ENCODE measurements at places on chromosomes 7 and 10. TPM values are rescaled to one million over a fixed set of nuclear protein-coding genes. Genes with fewer than 3 reads are reported as not detected.

DNA sequence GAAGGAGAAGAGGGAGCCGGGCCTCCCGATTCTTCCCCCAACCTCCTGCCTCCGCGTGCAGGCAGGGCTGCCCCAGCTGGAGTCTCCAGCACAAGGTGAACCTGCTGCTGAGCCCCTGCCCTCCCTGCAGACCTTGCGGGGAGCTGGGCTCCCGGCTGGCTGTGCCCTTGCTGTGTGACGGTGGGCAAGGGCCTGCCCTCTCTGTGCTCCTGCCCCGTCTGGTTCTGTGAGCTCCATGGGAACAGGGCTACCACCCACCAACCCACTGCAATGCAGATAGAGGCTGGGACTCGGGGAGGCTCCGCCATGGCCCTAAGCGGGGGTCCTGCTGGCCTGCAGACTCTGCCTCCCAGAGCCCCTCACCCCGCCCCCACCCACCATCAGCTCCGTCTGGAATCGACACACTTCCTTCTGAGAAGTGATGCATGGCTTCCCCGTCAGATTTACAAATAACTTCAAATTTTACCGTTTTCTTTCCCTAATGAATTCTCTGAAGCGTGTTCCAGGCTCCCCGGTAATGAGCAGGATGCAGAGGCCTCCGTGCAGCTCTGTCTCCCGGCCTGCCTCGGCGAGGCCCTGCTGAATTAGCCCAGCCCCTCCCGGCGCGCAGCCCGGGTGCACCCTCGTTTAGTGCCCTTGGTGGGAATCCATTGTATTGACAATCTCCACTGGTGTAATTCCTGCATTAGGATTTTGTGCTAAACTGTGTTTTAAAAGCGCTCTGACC is 111.0 kb downstream of the MICALL2 start:
- no peaks in the 10 kb centered on the region for H3K4me1 ChIP-seq
- no peak overlapping the region for H3K27ac ChIP-seq
- no peak overlapping the region for H3K4me3 ChIP-seq
- H3K27me3 ChIP-seq: no peaks in the 10 kb centered on the region
- DNase-seq: no peak

DNA sequence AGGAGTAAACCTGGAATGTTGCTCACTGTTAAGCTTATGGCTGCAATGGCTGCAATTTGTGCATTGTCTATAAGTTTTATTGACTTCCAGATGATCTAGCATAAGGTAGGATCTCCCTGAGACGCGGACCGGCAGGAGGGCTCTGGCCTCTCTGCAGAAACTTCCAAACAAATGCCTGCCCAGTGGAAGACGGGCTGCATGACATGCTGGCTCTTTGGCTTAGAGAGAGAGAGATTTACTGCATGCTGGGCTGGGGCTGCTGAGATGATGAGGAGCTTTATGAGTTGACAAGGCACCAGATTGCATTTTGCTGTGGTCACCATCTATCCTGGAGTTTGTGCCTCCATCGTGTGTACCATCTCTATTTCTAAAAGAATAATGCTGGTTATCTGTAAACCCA is 193.2 kb downstream of the GALNT17 start:
- no peaks in the 10 kb centered on the region for H3K36me3 ChIP-seq
- no peak overlapping the region for H3K27ac ChIP-seq
- H3K27me3 ChIP-seq: no peaks in the 10 kb centered on the region
- no peak overlapping the region for H3K4me3 ChIP-seq
- H3K4me1 ChIP-seq: no peaks in the 10 kb centered on the region
- DNase-seq: no peak

GRCh38 chr7:22386865-22387264 is 29.9 kb upstream of the RAPGEF5 start:
- no peak overlapping the region for H3K27ac ChIP-seq
- no peaks in the 10 kb centered on the region for H3K27me3 ChIP-seq
- no peaks in the 10 kb centered on the region for H3K4me1 ChIP-seq
- DNase-seq: no peak
- no peak overlapping the region for H3K4me3 ChIP-seq

DNA sequence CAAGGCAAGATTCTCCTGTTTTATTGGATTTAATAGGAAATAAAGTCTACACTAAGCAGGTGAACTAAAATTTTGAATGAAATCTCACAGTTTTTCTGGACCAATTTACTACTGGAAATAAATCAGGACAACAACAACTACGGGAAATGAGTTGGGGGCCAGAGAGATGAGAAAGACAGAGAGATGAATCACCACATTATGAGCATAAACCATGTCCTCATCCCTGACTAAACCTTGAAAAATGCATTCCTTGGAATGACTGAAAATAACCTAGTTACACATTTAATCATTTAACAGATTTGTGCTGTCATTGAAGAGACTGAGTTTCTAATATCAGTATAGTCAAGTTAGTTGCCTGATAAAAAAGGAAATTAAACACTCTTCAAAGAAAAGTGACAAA is 608.4 kb upstream of the KCND2 start:
- H3K36me3 ChIP-seq: no peaks in the 10 kb centered on the region
- H3K4me3 ChIP-seq: no peak overlapping the region
- no peak for DNase-seq
- H3K4me1 ChIP-seq: no peaks in the 10 kb centered on the region

DNA sequence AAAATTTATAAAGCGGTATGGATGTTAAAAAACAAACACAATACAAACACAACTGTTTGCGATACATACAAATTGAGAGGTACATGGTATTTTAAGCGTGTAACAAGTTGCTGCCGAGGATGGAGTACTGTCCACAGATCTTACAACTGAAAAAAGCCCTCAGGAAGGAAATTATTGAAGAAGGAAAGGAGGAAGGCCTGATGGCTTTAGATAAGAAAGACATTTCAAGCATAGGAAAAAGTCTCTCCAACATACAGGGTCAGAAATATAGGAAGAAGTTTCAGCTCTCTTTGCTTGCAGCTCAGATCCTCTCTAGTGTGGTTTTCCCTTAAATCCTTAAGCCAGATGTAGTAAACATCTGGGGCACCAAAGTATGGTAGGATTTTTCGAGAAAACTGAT is 25.0 kb downstream of the RBM28 start:
- no peaks in the 10 kb centered on the region for H3K27me3 ChIP-seq
- H3K27ac ChIP-seq: no peak overlapping the region
- peaks cover 3% of the 10 kb centered on the region for H3K36me3 ChIP-seq
- no peaks in the 10 kb centered on the region for H3K4me1 ChIP-seq
- DNase-seq: no peak

The ERV3-1 gene
- total RNA-seq: 10.9 TPM

DNA sequence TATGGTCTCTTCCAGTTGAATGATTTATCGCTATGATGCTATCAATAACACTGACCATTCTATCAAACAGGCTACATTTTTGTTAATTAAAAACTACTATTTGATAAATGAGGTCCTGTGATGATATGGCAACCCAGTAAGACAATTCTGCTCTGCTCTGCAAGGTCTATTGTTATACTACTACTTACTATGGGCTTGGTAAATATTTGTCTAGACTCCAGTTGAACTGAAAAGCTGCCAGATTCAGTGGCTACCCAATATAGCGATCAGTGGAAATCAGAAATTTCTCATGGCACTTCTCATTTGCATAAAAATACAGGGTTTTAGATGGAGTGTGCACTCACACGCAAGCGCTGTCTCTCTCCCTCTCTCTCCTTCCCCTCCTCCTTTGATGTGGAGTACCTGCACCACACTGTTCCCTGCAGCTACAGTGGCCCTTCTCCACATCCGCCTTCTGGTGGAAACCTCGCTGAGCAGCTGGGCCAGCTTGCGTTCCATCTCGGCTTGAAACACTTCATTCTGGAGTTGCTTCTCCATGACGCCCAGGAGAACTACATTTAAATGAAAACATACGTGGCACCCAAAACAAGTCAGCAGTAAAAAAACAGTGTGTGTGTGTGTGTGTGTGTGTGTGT is 77.9 kb downstream of the KIAA1549 start:
- H3K27me3 ChIP-seq: no peaks in the 10 kb centered on the region
- no peak overlapping the region for H3K4me3 ChIP-seq
- H3K4me1 ChIP-seq: no peaks in the 10 kb centered on the region
- no peak for DNase-seq

GRCh38 chr7:363626-364025 is 73.7 kb downstream of the FOXL3 start:
- no peak overlapping the region for H3K4me3 ChIP-seq
- H3K4me1 ChIP-seq: peaks cover 19% of the 10 kb centered on the region
- no peak overlapping the region for H3K27ac ChIP-seq
- no peaks in the 10 kb centered on the region for H3K27me3 ChIP-seq
- H3K36me3 ChIP-seq: no peaks in the 10 kb centered on the region

- no peaks in the 10 kb centered on the region for H3K27me3 ChIP-seq
- H3K4me3 ChIP-seq: no peak overlapping the region
- H3K36me3 ChIP-seq: no peaks in the 10 kb centered on the region
- H3K4me1 ChIP-seq: 0 out of 2 replicates have a peak, but pooled peaks cover 4% of the 10 kb centered on the region
- no peak for DNase-seq
- no peak overlapping the region for H3K27ac ChIP-seq
Observed at GRCh38 chr10:78577712-78578111, 491.1 kb upstream of the ZMIZ1 start.

DNA sequence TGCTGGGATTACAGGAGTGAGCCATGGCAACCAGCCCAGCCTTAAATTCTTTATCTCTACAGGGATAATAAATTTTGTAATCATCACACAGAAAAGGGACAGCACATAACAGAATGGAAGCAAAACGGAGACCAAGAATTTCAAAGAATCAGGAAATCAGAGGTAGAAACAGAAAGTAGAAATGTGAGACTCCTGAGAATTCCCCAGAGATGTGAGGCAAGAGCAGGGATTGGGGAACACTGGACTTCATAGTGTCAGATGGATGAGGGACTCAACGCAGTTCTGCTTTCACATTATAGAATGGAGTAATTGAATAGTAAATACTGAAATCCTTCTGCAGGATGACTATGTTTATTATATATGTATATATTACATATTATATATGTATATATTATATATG is 52.5 kb upstream of the MPP7 start:
- H3K4me1 ChIP-seq: peaks cover 21% of the 10 kb centered on the region
- no peak for DNase-seq
- H3K4me3 ChIP-seq: no peak overlapping the region
- no peaks in the 10 kb centered on the region for H3K36me3 ChIP-seq

GRCh38 chr10:32943395-32943794 is 14.6 kb downstream of the ITGB1 start:
- no peak for DNase-seq
- H3K4me3 ChIP-seq: no peak overlapping the region
- H3K27ac ChIP-seq: no peak overlapping the region
- peaks cover 56% of the 10 kb centered on the region for H3K4me1 ChIP-seq
- no peaks in the 10 kb centered on the region for H3K27me3 ChIP-seq
- no peaks in the 10 kb centered on the region for H3K36me3 ChIP-seq

The TMEM176B gene
- 31.4 TPM for total RNA-seq

GRCh38 chr10:66538908-66539307 is 386.9 kb upstream of the LRRTM3 start:
- H3K27ac ChIP-seq: no peak overlapping the region
- H3K27me3 ChIP-seq: no peaks in the 10 kb centered on the region
- no peak for DNase-seq
- no peaks in the 10 kb centered on the region for H3K4me1 ChIP-seq

DNA sequence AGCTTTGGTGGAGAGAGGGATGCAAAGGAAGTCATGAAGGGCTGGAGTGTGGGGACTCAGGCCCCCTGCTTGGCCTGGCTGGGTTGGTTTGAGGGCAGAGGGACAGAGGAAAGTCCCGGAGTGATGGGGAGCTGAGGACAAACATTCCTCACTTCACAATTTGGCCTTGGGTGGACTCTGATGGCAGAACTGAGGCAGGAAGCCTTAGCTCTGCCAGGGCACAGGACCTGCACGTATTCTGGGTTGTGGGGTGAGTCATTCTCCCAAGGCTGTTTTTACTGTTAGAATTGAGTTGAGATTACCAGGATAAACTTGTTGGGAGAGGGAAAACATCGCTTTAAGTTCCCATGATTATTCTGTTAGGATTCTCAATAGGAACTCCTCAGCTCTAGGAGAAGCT is 2.6 kb downstream of the GOLGA7B start:
- peaks cover 19% of the 10 kb centered on the region for H3K4me1 ChIP-seq
- no peaks in the 10 kb centered on the region for H3K27me3 ChIP-seq
- no peak overlapping the region for H3K27ac ChIP-seq

The RUFY2 gene
- 42.4 TPM for total RNA-seq

GRCh38 chr10:104255311-104255981 is 754 bp downstream of the GSTO1 start:
- peak; percentile 17 for DNase-seq
- H3K27ac ChIP-seq: peak overlapping the region; percentile 66

GRCh38 chr10:88794731-88795130 is 7.8 kb upstream of the LIPM start:
- H3K36me3 ChIP-seq: no peaks in the 10 kb centered on the region
- H3K27ac ChIP-seq: no peak overlapping the region
- H3K4me1 ChIP-seq: no peaks in the 10 kb centered on the region
- no peaks in the 10 kb centered on the region for H3K27me3 ChIP-seq

GRCh38 chr10:93277360-93277759 is 203.7 kb downstream of the CYP26A1 start:
- no peaks in the 10 kb centered on the region for H3K36me3 ChIP-seq
- H3K27ac ChIP-seq: no peak overlapping the region
- no peak for DNase-seq
- no peak overlapping the region for H3K4me3 ChIP-seq
- H3K27me3 ChIP-seq: no peaks in the 10 kb centered on the region

DNA sequence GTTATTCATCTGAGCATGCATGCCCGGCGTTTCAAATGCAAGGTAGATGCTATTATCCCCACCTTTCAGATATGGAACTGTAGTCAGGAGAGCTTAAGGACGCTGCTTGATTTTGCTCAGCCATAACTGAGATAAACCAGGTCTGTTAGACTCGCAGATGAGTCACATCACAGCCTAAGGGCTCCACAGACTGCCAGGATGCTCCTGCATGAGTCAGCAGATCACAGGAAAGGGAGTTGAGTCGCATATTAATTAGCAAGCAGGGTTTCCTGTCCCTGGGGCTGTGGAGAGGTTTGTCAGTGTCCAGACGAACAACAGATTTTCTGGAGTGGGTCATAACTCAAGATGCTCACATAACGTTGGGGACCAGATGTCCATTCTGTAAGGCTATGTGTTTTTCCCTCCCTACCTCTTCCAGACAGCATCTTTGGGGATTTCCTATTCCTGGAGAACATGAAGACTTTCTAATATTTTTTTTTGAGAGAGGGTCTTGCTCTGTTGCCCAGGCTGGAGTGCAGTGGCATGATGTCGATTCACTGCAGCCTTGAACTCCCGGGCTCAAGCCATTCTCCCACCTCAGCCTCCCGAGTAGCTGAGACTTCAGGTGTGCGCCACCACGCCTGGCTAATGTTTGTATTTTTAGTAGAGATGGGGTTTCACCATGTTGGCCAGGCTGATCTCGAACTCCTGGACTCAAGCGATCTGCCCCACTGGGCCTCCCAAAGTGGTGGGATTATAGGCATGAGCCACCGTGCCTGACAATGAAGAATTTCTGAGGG is 36.7 kb downstream of the PFKFB3 start:
- H3K36me3 ChIP-seq: no peaks in the 10 kb centered on the region
- no peak overlapping the region for H3K27ac ChIP-seq
- H3K4me3 ChIP-seq: no peak overlapping the region
- H3K27me3 ChIP-seq: no peaks in the 10 kb centered on the region
- peak; percentile 34 for DNase-seq

Data from Caco-2 (cell line).